Neural progenitor cell (in vitro differentiated cells): ENCODE measurements at places on chromosomes 2 and 18. TPM values are rescaled to one million over a fixed set of nuclear protein-coding genes. Genes with fewer than 3 reads are reported as not detected.

Gene XRCC5
- total RNA-seq = 585 and 807 TPM in 2 replicates

Gene SLC9A4
- not detected in 2 replicates for total RNA-seq

Gene MEIS1
- 10.7 and 14.7 TPM in 2 replicates for total RNA-seq

Gene SLC38A11
- total RNA-seq = not detected in 2 replicates

DNA sequence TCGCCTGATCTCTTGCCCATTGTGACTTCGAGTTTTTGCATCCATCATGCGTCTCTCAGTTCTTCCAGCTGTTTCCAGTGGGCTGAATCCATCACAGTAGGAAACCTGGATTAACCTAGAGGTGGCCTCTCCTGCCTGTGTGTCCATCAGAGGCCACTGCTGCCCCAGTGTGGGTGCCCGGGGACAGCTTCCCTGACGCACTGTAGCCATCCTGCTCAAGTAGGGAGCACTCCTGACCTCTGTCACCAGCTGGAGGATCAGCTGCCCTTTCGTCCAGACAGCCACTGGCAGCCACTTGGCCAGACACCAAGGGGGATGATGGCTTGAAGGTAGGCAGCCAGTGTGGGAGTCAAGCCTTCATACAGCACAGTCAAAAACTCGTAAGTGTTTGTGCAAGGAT lies 36.9 kb upstream of the LBH start:
- no peak overlapping the region for H3K27ac ChIP-seq
- DNase-seq = no peak
- H3K4me1 ChIP-seq = peaks cover 28% of the 10 kb centered on the region
- no peak overlapping the region for H3K4me3 ChIP-seq
- no peaks in the 10 kb centered on the region for H3K27me3 ChIP-seq

DNA sequence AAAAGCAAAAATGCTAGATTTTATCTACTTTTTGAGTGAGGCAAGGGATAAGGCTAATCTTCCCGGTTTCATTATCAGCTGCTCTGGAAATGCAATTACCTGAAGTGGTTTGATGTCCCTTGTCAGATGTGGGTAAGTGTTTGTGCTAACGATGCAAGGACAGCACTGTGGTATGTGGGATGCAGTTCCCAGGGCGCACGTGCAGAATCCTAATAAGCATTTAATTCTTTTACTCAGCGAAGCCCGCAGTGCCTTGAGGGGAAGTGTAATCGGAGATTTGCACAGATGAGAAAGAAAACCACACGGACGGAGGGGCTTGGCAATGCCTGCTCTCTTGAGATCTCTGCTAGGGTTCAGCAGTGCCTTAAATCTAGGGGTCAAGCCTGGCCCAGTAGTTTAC lies 108.5 kb upstream of the LYPD6 start:
- peaks cover 18% of the 10 kb centered on the region for H3K4me1 ChIP-seq
- H3K27me3 ChIP-seq = no peaks in the 10 kb centered on the region
- H3K4me3 ChIP-seq = no peak overlapping the region
- peak; percentile 31 for DNase-seq
- no peaks in the 10 kb centered on the region for H3K36me3 ChIP-seq
- H3K27ac ChIP-seq = no peak overlapping the region

DNA sequence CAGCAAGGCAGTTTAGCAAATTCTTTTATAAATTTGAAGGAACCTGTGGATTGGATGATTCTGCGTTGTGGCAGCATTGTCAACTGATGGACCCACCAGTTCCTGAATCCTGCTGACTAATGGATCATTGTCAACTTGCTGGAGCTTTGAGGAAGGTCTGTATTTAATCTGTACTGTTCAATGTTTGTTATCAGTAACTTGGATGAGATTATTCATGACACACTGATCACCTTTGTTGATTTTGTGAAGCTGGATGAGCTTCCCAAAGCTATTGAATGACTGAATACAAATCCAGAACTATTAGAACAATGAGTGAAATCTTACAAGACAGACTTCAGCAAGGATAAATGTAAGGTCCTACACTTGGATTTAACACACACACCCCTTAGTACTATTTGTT lies 101.3 kb downstream of the AQP4 start:
- peaks cover 7% of the 10 kb centered on the region for H3K4me1 ChIP-seq
- no peak overlapping the region for H3K4me3 ChIP-seq
- H3K27me3 ChIP-seq = no peaks in the 10 kb centered on the region
- no peak overlapping the region for H3K27ac ChIP-seq
- DNase-seq = no peak

DNA sequence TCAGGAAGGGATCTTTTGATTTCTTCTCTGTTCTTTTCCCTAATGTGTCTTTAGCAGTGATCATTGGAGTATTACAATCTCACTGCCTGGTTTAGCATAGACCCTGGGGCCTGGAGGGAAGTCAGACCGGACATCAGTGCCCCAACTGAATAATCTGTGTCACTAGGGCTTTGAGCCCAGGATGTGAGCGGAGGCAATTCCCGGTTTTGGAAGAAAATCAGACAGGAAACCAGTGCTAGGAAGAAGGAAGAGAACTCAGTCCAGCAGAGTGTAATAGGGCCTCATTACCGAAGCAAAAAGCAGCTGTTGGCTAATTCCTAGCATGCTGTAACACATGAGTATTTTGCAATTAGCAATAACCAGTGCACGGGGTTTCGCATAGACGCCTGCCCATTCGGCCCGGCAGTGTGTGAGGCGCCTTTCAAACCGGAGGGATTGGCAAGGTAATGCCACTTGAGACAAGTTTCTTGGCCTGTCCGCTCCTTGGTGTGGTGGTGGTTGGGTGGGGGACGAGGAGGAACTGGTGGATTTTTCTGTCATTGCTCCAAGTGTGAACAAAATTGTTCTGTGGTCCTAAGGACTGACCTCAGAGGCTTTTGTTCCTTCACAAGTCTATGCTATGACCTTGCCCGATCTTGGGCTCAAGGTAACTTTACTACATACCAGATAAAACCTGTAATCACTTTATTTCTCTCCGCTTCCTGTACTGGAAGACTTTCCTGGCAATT lies 2.8 kb downstream of the FOSL2 start:
- no peak overlapping the region for H3K4me3 ChIP-seq
- peaks cover 40% of the 10 kb centered on the region for H3K27me3 ChIP-seq
- no peak for DNase-seq
- no peak overlapping the region for H3K27ac ChIP-seq
- no peaks in the 10 kb centered on the region for H3K36me3 ChIP-seq

DNA sequence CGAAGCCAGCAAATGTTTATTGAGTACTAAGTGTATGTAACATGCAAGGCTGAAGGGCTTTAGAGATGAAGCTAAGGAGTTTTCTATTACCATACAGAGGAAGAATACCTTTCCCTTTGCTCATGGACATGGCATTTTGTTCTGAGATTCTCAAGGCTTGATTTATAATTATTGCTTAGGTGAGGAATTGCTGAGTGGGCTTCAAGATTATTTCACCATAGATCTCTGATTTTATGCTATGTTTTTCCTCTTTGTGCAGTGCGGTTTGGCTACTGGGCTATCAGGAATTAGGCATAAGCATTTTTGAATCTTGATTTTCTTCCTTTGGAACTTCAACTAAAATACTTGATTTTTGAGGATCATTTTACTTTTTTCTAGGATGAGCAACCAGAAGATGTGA lies 42.5 kb downstream of the VRK2 start:
- H3K27me3 ChIP-seq = no peaks in the 10 kb centered on the region
- H3K4me3 ChIP-seq = no peak overlapping the region
- no peak for DNase-seq
- no peaks in the 10 kb centered on the region for H3K36me3 ChIP-seq
- H3K27ac ChIP-seq = no peak overlapping the region

GRCh38 chr2:151973013-151973900 lies 125.6 kb downstream of the CACNB4 start:
- peak; percentile 17 for DNase-seq
- H3K36me3 ChIP-seq = no peaks in the 10 kb centered on the region
- H3K27me3 ChIP-seq = no peaks in the 10 kb centered on the region
- H3K27ac ChIP-seq = no peak overlapping the region

DNA sequence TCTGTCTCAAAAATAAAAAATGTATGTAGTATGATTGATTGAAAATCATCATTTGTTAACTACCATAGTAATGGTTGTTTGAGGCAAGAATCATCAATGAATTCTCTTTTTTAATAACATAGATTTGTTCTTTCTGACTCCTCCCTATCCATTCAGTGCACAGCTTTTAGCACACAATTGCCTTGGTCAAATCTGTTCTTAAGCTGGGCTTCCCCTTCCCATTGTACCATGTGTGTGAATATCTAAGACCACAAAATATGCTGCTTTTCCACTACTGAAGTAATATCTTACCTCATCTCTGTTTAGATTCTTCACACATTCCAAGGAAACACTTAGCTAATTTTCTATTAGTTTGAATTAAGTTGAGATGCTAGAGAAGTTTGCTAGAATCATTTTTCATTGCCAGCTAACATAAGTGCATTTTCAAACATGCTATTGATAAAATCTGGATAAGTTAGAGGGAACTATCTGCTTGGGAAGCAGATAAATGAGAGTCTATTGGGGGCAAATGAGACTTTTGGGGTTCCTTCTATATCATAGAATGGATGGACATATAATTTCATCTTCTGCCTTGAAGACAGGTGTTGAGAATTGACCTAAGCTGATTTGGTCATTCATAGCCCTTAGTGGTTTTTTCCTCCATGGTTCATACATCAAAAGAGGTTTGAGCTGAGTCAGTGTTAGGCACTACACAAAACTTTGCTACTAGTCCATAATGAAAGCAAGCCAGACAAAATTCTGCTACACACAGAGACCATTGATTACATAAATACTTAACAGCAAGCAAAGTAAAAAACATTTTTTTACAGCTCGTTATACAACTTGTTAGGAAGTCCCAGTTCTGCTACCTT lies 231.9 kb downstream of the PLCL1 start:
- H3K27ac ChIP-seq = no peak overlapping the region
- no peaks in the 10 kb centered on the region for H3K27me3 ChIP-seq
- H3K4me3 ChIP-seq = no peak overlapping the region

GRCh38 chr2:239688122-239688681 lies 287.4 kb upstream of the HDAC4 start:
- no peak overlapping the region for H3K27ac ChIP-seq
- DNase-seq = no peak
- H3K36me3 ChIP-seq = no peaks in the 10 kb centered on the region
- H3K4me1 ChIP-seq = no peaks in the 10 kb centered on the region
- no peak overlapping the region for H3K4me3 ChIP-seq
- no peaks in the 10 kb centered on the region for H3K27me3 ChIP-seq

DNA sequence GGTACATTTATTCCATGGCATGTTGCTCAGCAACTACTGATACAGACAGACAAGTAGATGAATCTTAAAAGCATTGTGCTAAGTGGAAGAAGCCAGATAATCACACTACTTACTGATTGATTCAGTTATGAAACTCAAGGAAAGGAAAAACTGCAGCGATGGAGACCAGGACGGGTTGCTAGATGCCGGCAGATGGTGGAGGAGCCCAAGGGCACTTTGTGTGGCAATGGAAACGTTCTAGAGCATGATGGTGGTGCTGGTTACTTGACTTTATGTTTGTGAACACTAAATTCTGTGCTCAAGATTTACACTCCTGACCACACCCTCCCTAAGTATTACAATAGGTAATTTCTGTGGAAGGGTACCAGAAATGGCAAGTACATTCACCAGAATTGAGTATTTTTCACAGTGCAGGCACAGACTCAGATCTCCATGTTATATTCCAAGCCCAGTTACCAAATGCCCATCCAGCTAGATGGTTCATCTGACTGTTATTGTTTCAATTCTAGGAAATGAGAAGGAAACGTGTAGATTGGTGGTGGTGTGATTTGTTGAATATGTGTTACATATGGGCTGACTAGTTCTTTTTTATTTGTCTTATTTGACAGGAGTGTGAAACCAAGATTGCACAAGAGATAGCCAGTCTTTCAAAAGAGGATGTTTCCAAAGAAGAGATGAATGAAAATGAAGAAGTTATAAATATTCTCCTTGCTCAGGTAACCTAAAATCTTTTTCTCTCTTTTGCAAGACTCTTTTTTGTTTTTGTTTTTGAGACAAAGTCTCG lies 55.1 kb downstream of the RALBP1 start:
- no peak for DNase-seq
- no peak overlapping the region for H3K4me3 ChIP-seq
- H3K4me1 ChIP-seq = no peaks in the 10 kb centered on the region
- no peak overlapping the region for H3K27ac ChIP-seq
- peaks cover 5% of the 10 kb centered on the region for H3K36me3 ChIP-seq
- no peaks in the 10 kb centered on the region for H3K27me3 ChIP-seq

GRCh38 chr2:239668651-239669050 lies 267.8 kb upstream of the HDAC4 start:
- H3K36me3 ChIP-seq = no peaks in the 10 kb centered on the region
- H3K4me3 ChIP-seq = no peak overlapping the region

- H3K27me3 ChIP-seq = no peaks in the 10 kb centered on the region
- no peak for DNase-seq
- H3K4me3 ChIP-seq = no peak overlapping the region
- no peaks in the 10 kb centered on the region for H3K4me1 ChIP-seq
Observed at GRCh38 chr2:241142063-241142462, 7.2 kb downstream of the PASK start.

- no peak overlapping the region for H3K4me3 ChIP-seq
- no peak overlapping the region for H3K27ac ChIP-seq
- H3K4me1 ChIP-seq = peaks cover 14% of the 10 kb centered on the region
- no peaks in the 10 kb centered on the region for H3K27me3 ChIP-seq
- no peak for DNase-seq
Observed at GRCh38 chr18:48821251-48821590, 129.5 kb downstream of the SMAD7 start.

DNA sequence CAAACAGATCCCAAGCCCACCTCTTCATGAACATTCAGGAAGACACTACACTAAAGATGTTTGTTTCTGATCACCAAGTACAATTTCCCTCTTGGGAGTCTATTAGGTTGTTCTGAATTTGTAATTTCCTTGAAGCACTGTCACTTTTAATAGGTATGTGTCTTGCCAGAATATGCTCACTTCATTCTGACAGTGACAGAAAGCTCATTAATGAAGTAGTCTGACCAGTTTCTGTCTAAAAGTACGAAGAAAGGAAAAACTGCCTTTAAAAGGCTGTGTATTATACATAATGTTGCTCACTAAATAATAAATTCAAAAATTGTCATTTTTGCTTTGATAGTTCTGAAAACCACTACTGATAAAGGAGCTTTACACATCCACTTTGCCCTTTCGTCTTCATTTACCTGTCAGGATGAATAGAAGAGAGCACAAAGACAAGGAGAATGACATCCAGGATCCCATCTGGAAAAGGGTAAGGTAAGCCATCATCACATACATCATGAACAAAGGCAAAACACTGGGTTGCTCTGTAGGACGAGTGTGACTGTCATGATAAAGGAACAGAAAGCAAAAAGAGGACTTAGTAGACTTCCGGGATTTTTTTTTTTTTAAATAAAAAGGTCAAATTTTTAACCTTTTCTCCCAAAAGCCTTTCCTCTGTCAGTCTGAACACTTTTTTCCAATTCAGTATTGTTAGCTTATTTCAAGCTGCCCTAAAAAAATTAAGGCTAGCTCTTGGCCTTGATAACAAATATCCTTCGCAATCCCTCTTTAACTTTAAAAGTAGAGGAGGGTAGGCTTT lies 103.4 kb downstream of the METTL8 start:
- no peak for DNase-seq
- H3K27ac ChIP-seq = no peak overlapping the region
- no peaks in the 10 kb centered on the region for H3K27me3 ChIP-seq
